ENCODE measurements at places on chromosomes 5 and 9.

GRCh38 chr9:20619487-20620200 lies 2.7 kb downstream of the MLLT3 start:
- DNase-seq: no peak

DNA sequence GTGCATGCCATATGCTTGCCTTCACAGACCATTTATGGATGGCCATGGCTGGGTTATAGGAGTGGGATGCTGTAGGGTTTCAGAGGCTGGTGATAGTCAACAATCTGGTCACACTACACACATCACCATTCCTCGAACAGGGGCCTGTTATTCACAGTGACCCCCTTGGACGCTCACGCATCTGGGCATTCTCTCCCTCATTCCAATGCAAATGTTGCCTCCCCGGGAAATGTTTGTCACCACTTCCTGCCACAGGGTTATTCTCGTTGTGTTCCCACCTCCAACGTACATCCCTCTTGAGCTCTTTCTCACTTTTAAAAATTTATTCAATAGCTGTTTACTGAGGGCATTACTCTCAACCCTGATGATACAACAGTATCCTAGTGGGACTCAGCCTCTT lies 135.4 kb downstream of the SCAMP1 start:
- DNase-seq: no peak

DNA sequence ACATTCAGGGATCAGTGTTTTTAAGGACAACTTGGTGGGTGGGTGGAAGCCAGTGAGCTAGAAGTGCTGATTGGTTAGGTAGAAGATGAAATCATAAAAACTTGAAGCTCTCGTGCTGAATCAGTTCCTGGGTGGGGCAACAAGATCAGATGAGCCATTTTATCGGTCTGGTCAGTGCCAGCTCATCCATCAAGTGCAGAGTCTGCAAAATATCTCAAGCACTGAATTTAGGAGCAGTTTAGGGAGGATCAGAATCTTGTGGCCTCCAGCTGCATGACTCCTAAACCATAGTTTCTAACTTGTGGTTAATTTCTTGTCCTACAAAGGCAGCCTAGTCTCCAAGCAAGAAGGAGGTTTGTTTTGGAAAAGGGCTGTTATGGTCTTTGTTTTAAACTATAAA lies 166.4 kb downstream of the FAM170A start:
- DNase-seq: no peak

GRCh38 chr9:110257097-110257841 lies 962 bp upstream of the TXN start:
- DNase-seq: no peak

DNA sequence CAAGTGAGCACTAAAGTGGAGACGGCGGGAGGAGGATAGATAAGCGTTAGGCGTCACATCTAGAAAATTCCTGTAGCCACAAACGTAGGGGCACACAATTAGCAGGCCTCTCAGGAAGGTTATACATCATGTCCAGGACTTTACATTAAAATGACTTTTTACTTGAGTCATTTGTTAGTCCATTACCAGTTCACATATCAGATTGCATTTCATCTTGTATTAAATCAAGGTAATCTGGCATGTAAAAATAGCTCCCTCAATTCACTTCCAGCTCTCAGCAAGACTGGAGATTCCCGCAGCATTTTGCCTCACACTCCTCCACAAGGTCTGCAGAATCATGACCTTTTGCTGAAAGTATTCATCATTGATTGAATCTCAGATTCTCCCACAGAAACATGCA lies 118.8 kb downstream of the PRDM6 start:
- DNase-seq: no peak

DNA sequence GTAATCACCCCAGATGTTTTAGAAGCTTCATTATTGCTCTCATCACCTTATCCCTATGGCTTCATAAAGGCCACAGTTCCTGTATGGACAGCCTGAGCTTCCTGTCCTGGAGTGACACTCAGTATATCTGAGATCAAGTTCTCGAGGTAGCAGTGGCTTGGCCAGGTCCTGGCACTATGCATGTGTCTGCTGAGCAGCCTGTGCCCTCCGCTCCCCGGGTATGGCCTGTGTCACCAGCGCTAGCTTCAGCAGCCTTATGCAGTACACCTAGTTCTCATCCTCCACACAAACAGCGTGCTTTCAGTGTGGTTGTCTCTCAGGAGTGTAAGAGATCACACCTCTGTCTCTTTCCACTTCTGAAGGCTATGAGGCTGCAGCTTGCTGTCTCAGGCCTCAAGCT lies 514.7 kb downstream of the DIRAS2 start:
- no peak for DNase-seq

GRCh38 chr5:116583862-116584222 lies 9.2 kb upstream of the SEMA6A start:
- no peak for DNase-seq

- no peak for DNase-seq
Measured at GRCh38 chr9:116202219-116202912, 48.8 kb downstream of the PAPPA start.

DNA sequence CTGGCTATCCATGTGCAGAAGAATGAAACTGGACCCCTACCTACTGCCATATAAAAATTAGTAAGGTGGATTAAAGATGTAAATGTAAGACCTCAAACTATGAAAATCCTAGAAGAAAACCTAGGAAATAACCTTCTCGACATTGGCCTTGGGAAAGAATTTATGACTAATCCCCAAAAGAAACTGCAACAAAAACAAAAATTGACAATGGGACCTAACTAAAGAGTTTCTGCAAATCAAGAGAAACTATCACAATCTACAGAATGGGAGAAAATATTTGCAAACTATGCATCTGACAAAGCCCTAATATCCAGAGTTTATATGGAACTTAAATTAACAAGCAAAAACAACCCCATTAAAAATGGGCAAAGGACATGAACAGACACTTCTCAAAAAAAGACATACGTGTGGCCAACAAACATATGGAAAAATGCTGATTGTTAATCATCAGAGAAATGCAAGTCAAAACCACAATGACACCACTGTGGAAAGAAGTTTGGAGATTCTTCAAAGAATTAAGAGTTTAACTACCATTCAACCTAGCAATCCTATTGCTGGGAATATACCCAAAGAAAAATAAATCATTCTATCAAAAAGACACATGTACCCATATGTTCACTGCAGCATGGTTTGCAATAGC lies 98.5 kb downstream of the NR3C1 start:
- DNase-seq: no peak

DNA sequence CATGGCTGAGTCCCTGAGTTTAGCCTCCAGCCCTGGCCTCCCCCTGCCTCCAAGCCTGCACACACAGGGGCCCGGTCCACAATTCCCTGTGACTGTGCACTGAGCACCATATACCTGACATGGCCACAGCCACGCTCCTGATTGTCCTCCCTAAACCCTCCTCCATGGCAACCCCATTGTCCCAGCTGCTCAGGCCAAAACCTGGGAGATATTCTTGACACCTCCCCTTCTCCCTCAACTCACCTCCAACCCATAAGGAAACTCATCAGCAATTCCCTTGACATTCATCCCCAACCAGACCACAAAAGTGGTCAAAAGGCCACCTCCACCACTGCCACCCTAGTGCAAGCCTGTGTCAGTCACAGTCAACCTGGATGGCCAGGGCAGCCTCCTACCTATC lies 107.5 kb upstream of the MVB12B start:
- no peak for DNase-seq

- no peak for DNase-seq
Measured at GRCh38 chr5:103041071-103041676, 78.8 kb downstream of the GIN1 start.

- DNase-seq: no peak
Measured at GRCh38 chr5:16550316-16550952, 66.4 kb downstream of the RETREG1 start.

GRCh38 chr5:24073107-24073506 lies 565.7 kb downstream of the PRDM9 start:
- DNase-seq: no peak

- DNase-seq: no peak
Measured at GRCh38 chr5:169913479-169913878, 66.8 kb downstream of the INSYN2B start.

DNA sequence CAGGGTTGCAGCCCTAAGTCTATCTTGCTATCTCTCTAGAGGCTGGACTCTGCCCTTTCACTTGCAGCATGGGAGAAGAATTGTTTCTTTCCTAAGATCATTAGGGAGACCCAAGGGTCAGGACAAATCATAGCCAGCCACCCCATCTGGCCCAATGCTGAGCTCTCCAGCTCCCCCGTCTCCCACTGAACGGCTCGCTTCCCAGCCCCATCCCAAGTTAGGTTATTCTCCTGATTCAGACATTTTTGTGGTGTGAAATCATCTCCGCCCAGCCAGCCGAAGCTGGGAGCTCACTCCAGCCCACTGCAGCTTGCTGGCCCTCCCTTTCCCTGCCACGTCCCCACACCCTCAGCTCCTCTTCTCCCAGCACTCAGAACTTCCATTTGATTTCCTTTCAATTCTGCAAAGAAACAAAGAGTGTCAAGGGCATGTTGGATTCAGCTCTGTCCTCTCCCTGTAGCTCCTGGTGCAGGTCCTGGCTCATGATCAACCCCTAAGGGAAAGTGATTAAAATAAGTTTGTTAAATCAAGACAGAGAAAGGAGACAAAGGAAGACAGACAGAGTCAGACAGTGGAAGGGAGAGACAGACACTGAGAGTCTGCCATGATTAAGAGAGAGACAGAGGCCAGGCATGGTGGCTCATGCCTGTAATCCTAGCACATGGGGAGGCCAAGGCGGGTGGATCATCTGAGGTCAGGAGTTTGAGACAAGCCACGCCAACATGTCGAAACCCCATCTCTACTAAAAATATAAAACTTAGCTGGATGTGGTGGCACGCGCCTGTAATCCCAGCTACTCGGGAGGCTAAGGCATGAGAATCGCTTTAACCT lies 12.6 kb upstream of the SPARC start:
- no peak for DNase-seq

- no peak for DNase-seq
Measured at GRCh38 chr5:14310901-14311300, 167.8 kb downstream of the TRIO start.

GRCh38 chr9:95197692-95198271 lies 119.7 kb downstream of the FANCC start:
- DNase-seq: no peak

GRCh38 chr5:6714226-6715041 lies 1.2 kb downstream of the TENT4A start:
- no peak for DNase-seq

- no peak for DNase-seq
Measured at GRCh38 chr9:84701801-84702200, 32.3 kb downstream of the NTRK2 start.

- no peak for DNase-seq
Measured at GRCh38 chr5:8349855-8350254, 480.9 kb downstream of the MTRR start.

GRCh38 chr9:125440411-125440810 lies 178.8 kb downstream of the GAPVD1 start:
- no peak for DNase-seq

DNA sequence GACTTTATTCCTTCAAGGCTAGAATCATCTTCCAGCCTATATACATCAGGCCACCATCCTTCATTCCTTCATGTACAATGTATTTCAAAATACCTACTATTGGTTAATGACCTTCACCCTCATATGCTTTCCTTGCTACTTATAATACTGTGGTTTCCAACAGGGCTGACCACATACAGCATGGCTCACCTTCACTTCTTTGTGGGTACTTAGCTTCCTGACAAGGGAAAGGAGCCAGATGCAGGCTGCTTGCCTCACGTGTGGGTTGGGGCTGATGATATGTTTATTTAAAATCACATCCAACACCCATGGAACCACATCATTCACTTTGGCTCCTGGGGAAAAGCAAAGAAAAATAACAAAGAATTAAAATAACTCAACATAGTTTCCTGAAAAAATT lies 63.9 kb upstream of the OR2K2 start:
- no peak for DNase-seq

All from activated gamma-delta T cell treated with Interleukin-2 at 50 U/mL for 16 hours (primary cell).